ENCODE measurements at places on chromosomes 3 and 15.

- no peak for DNase-seq
These were observed 81.1 kb downstream of the TRIM42 start for GRCh38 chr3:140758791-140759444.

DNA sequence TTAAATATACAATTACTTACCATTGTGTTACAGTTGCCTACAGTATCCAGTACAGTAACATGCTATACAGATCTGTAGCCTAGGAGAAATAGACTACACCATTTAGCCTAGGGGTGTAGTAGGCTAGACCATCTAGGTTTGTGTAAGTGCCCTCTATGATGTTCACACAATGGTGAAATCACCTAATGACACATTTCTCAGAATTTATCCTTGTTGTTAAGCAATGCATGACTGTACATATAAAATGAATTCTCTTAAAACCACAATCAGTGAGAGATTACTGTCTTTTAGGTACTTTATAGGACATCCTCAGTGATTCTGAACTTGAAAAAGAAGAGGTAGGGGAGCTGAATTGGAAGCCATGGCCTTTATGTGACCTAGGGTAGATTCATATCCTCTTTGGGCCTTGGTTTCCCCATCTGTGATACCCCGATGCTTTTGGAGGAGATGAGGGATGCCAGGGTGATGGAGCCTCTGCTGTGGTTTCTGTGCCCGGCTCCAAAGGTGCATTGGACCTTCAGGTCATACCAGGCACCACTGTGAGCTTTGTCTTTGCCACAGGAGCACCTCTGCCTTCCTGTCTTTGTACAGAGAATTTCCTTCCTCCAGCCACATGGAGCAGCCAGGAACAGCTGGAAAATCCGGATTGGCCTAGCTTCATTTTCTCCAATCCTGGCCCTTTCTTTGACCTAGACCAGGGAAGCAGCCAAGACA is 51.9 kb upstream of the FLNB start:
- DNase-seq: no peak

- no peak for DNase-seq
These were observed 39.6 kb downstream of the LNP1 start for GRCh38 chr3:100440895-100441294.

DNA sequence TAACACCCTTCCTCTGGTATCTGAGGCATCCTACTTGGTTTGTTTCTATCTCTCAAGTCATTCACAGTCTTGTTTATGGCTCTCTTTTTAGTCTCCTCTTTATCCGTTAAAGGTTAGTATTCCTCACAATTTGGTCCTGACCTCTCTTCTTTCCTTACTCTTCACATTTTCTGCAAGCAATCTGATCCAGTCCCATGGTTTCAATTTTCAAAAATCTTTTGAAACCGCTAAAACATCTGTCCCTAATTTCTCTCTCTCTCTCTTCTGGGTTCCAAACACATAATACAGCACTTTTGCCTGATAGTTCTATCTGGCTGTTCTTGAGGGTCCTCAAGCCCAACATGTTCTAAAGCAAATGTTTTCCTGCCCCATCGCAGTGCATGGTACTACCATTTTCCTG is 149.0 kb downstream of the SERPINI1 start:
- no peak for DNase-seq

GRCh38 chr3:53346514-53346913 is 829 bp downstream of the DCP1A start:
- DNase-seq: no peak
